ENCODE measurements at places on chromosomes 1 and 21.

DNA sequence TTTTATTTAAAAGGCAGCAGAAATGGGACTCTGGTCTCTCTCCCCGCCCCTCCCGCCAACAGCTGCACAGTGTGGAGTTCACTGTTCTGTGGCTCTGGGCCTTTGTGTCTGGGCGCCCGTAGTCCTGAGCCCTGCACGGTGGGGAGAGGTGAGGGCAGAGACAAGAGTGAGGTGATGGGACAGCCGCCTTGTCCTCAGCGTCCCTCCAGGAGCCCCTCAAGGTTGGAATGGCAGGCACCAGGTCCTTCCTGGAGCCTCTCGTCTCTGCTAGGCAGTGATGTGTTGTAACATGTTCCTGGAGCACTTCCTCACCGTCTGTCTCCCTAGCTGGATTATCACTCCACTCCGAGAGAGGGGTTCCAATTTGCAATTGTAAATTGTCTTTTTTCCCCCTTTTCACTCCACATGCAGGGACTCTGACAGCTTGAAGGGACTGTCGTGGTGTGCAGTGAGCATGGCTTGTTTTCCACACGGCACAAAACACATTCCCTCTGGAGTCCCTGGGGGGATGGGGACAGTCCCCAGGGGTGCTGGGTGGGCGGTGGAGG lies 44.6 kb upstream of the C1orf174 start:
- H3K36me3 ChIP-seq = no peaks in the 10 kb centered on the region
- no peak for DNase-seq
- peak overlapping the region; percentile 84 for H3K27ac ChIP-seq
- H3K4me1 ChIP-seq = peaks cover 51% of the 10 kb centered on the region

DNA sequence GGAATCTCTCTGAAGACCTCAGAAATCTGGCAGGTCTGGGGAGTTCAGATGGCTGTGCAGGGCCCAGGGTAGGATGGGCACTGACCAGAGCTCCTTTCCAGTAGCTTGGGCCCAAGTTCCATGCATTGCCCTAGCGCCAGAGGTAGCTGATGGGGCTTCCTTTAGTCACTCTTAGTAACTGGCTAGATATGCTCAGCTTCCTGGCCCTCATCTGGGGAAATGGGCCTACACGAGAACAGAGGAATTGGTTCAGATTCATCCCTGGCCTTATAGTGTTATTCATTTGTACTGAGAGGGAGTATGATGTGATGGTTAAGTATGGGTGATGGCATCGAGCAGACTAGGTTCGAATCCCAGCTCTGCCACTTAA lies 15.5 kb upstream of the PSMB2 start:
- DNase-seq = no peak
- no peaks in the 10 kb centered on the region for H3K4me1 ChIP-seq
- no peaks in the 10 kb centered on the region for H3K36me3 ChIP-seq
- no peak overlapping the region for H3K27ac ChIP-seq
- no peaks in the 10 kb centered on the region for H3K27me3 ChIP-seq
- no peak overlapping the region for H3K4me3 ChIP-seq

DNA sequence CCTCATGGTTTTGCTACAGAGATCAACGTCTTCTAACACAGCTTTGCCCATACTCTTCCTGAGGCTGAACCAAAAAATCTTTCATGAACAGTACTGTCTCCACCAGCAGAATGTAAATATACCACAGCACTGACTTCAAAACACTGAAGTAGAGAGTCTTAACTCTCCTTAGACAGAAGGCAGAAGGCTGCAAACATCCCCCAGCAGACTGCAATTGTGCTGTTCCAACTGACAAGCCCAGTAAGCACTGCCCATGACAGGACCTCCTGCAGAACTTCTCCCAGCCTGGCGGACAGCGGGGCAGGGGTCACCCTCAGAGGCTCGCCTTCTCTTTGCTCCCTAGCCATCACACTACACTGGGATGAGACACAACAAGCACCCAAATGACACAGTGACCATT lies 218.7 kb downstream of the RERE start:
- H3K27ac ChIP-seq = no peak overlapping the region
- no peak for DNase-seq
- H3K27me3 ChIP-seq = no peaks in the 10 kb centered on the region
- H3K4me1 ChIP-seq = no peaks in the 10 kb centered on the region

DNA sequence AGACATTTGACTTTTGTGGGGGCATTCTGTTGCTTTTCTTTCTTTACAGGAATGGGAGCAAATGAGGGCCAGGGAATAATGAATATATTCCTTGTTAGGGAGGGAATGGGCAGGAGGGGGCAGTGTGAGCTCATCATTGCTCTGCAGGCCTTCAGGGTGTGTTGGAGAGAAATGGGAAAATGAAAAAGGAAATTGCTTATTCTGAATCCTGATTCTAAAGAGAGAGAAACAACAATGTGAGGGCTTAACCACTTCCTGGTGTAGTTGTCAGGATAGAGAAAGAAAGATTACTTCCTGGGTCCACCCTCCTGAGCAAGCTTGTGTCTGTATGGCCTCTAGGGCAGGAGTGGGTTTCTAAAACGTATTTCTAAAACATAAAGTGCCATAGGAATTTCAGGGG lies 28.3 kb downstream of the VANGL2 start:
- peak; percentile 25 for DNase-seq
- 0 out of 2 replicates have a peak, but pooled peaks cover 6% of the 10 kb centered on the region for H3K36me3 ChIP-seq

DNA sequence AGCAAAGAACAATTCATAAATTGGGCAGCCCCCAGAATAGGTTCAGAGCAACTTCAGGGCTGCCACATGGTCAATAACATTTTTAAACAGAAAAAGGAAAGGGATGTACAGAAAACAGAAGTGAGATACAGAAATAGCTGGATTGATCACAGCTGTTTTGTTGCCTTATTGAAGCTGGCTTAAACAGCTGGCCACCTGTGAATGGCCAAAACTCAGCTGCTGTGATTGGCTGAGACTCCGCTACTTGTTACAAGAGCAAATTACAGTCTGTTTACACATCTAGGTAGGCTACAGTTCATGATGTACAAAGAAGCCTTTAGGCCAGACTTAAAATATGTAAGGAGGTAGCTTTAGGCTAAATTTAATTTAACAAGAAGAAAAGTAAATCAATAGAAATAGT lies 11.6 kb upstream of the IFNAR1 start:
- no peak overlapping the region for H3K4me3 ChIP-seq
- no peaks in the 10 kb centered on the region for H3K36me3 ChIP-seq
- H3K4me1 ChIP-seq = peaks cover 44% of the 10 kb centered on the region
- DNase-seq = no peak
- H3K27ac ChIP-seq = no peak overlapping the region
